ENCODE measurements at places on chromosomes 5 and 9.

DNA sequence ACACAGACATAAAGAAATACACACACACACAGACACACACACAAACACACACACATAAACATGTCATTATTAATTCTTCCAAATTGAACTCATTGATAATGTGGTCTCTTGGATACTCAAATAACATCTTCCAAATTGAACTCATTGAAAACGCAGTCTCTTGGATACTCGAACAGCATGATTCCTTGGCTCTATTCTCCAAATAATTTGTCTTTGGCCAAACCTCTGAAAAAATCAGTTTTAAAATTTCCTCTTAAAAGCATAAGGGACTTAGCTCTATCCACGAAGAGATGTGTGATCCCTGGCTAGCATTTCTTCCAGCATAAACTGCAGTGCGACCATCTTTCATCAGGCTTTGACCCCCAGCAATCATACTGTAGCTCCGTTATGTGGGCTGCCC, 296.6 kb downstream of the IRX2 start:
- no peak for DNase-seq

- DNase-seq, result no peak
Measured at GRCh38 chr9:97518909-97519307, 17.4 kb downstream of the TMOD1 start.

DNA sequence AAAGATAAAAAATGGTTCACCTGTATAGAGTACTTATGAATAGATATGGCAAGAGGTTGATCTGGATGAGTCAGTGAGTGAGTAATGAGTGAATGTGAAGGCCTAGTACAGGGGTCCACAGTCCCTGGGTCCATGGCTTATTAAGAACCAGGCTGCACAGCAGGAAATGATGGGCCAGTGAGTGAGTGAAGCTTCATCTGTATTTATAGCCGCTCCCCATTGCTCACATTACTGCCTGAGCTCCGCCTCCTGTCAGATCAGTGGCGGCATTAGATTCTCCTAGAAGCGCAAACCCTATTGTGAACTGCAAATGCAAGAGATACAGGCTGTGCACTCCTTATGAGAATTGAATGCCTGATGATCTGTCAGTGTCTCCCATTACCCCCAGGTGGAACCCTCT, 307.7 kb upstream of the ZNF608 start:
- no peak for DNase-seq

GRCh38 chr9:128048663-128049062, 18.5 kb downstream of the NAIF1 start:
- DNase-seq, result no peak

DNA sequence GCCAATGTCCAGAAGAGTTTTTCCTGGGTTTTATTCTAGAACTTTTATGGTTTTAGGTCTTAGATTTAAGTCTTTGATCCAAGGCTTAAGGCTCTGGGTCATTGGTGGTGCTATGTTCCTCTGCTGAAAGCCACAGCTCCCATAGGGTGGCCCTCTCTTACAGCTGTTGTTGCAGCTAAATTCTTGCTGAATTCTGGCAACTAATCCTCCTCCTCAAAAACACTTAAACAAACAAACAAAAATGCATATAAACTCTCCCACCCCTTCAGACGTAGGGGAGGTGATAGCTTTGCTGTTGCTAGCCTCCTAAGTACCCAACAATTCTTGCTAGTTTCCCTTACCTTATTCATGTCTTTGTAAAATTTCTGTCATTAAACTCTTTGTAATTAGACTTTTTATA, 30.2 kb downstream of the IQGAP2 start:
- no peak for DNase-seq

GRCh38 chr9:113360242-113360842, 11.0 kb downstream of the BSPRY start:
- DNase-seq, result no peak

- DNase-seq, result no peak
Measured at GRCh38 chr9:89498852-89499480, 1.1 kb upstream of the SEMA4D start.

GRCh38 chr5:164687391-164687790, 1182.0 kb downstream of the MAT2B start:
- no peak for DNase-seq

DNA sequence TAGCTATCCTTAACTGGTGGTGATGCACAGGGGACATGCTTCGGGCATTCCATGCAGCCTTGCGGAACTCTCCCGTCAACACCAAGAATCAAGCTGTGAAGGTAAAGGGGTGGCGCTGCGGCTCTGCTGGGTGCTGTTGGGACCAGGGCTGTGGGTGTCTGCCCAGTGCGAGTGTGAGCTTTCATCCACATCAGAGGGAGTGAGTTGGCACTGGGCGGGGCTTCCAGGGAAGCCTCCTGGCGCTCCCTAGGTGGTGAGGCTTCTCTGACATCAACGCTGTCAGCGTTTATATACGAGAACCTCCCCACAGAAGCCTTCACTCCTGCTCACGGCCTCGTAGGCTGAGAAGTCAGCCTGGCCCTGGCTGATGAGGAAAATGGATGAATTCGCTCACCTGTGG, 11.7 kb downstream of the ARPC5L start:
- no peak for DNase-seq

DNA sequence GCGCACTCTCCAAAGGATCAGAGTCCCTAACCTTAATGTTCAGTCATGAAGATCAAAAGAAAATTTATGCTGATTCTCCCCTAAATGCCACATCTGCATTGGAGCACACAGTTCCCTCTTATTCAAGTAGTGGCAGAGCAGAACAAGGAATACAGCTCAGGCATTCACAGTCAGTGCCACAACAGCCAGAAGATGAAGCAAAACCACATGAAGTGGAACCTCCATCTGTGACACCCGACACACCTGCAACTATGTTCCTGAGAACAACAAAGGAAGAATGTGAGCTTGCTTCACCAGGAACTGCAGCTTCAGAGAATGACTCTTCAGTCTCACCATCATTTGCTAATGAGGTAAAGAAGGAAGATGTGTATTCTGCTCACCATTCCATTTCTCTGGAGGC, 40.0 kb downstream of the CMYA5 start:
- no peak for DNase-seq

- no peak for DNase-seq
Measured at GRCh38 chr5:4855880-4856279, 284.2 kb upstream of the ADAMTS16 start.

DNA sequence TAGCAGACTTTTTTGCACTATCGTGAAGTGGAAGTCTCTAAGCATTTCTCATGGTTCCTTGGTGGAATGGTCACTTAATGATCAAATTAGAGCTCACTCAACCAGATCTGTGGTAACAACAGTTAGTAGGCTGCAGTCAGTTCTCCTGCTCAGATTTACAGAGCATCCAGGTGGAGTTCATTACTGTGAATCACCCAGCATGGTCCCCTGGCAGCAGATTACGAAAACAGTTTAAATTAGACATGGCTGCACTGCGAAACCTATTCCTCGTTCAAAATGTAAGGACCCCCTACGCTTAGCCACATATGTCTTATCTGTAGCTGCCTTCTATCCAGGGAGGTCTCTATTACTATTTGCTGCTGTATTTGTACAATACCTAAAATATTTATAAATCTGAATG, 823.6 kb upstream of the ARRDC3 start:
- peak; percentile 0 for DNase-seq

DNA sequence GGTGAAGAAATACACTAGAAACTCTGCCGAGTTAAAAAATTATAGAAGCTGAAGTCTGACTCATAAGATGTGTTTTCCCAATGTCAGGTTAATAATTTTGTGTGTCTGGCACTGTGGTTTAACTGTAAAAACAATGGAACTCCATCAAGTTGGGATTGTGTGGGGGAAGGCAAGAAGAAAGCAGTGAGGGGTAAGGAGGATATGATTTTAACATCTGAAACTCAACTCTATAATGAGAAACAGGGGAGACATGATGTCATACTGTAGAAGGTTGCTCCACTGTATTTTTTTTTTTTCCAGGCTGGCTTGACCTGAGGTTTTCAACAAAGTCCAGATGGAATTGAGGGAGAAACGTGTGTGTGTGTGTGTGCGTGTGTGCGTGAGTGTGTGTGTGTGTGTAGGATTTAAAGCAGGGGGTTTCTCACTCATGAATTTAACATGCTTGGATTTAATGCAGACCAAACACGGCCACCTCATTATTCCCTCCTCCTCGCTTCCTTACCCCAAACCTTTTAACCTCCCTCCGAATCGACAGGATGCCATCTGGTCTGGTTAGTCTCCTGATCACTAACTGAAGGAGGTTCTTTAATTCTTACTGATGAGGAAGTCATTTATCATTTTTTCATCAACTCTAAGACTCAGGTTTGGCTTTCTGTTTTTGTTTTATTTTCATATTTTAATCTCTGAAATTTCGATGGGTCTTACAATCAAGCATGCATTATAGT, 140.2 kb upstream of the LPAR1 start:
- DNase-seq, result peak; percentile 79

GRCh38 chr9:137172901-137173795, 1.3 kb upstream of the TMEM210 start:
- no peak for DNase-seq

GRCh38 chr5:17289681-17290539, 72.5 kb downstream of the BASP1 start:
- DNase-seq, result peak; percentile 56

DNA sequence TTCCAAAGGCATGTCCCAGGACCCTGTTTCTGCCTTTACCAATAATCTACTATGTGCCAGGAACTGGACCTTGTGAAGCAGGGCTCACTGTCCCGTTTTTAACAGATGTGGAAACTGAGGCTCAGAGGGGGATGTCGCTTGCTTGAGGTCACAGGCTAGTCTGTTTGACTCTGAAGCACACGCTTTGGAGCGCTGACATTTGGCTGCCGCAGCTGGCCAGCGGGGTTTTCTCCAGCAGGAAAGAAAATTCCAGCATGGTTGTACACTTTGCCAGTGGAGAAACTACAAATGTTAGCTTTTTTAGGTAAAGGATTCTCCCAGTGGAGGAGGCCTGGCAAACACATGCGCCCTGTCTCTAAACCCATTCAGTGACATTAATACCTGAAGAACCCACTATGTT, 50.5 kb downstream of the SH3PXD2B start:
- no peak for DNase-seq

DNA sequence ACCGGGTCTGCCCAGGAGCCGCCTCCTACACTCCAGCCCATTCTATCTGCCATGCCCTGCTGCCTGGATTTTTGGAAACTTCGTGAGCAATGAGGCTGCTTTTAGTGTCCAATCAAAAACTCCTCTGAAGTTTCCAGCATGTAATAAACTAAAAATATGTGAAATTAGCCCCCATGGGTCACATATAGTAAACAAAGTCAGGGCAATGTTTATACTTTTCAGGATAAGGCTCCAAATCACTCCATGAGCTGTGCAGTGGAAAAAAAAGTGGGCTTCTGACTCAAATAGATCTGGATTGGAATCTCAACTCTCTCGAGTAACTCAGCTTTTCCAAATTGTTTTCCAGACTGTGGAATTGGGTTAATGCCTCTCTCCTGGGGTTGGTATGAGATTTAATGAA, 68.2 kb downstream of the PIK3R1 start:
- DNase-seq, result no peak

DNA sequence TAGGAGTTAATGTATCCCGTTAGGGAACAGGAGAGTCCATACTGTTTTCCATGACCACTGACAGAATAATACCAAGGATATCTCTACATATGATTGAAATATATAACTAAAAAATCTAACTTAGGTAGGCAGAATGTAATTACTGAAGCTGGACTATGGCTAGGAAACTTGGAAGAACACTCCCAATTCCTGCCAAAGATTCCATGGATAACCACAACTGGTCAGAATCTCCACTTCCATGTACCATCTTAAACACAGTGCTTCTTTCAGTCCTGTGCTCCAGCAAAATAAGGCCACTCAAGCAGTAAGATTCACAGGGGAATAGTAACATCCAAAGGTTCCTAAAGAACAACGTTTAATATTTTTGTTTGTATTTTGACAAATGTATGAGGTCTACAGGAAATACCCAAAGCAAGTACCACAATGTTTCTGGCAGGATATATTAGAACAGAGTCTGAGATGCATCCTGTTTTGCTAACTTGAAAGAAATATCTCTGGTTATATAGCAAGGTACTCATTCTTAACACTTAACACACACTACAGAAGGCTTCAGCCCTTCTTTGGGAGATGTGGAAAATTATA, 295.0 kb downstream of the ADAMTS6 start:
- peak; percentile 40 for DNase-seq

DNA sequence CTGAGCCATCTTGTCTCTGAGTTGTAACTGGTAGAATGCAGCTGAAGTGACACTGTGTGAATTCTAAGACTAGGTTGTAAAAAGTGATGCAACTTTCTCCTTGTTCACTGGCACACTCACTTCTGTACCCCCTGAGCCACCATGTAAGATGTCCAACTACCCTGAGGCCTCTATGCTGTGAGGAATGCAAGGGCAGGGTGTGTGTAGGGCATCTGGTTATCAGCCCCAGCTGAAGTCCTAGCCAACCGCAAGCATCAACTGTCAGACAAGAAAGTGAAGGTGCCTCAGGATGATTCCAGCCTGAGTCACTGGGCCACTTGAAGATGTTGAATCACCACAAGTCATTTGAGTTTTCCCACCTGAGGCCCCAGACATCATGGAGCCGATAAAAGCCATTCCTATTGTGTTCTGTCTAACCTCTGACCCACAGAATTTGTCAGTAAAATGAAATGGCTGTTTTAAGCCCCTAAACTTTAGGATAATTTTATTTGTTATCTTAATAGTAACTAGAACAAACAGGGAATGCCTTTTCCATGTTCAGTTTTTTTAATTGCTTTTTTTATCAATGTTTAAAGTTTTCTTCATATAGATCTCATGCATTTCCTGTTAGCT, 18.7 kb upstream of the RHOBTB3 start:
- DNase-seq, result peak; percentile 75

DNA sequence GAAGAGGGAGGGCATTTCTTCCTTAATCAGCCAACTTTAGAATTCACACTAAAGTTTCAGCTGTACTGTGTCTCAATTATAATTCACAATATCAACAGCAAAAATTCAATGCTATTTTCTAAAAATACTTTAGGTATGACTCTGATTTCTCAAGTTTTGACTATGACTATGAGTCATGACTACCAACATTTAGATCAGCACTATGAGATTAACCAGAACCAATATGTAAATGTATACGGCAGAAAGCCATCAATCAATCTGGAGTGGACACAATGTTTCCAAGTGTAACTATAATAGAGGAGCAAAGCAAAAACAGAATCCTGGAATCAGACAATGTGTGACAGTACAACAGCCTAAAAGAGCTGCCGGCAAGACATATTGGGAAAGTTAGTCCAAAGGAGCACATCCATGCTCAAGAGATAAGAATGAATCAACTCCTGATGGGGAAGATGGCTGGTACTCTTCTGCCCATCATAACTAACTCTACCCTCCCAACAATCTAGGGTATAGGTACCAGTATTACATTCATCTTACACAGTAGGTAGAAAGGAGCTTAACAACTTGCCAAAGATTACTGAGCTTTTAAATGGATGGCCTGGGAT, 294.4 kb downstream of the SEMA5A start:
- DNase-seq, result peak; percentile 48

Data from choroid plexus epithelial cell (primary cell).